ENCODE measurements at places on chromosomes 12 and 14. TPM values are rescaled to one million over a fixed set of nuclear protein-coding genes. Genes with fewer than 3 reads are reported as not detected.
A peak's percentile ranks its signal among the peaks of the same experiment; 100 is the strongest.

DNA sequence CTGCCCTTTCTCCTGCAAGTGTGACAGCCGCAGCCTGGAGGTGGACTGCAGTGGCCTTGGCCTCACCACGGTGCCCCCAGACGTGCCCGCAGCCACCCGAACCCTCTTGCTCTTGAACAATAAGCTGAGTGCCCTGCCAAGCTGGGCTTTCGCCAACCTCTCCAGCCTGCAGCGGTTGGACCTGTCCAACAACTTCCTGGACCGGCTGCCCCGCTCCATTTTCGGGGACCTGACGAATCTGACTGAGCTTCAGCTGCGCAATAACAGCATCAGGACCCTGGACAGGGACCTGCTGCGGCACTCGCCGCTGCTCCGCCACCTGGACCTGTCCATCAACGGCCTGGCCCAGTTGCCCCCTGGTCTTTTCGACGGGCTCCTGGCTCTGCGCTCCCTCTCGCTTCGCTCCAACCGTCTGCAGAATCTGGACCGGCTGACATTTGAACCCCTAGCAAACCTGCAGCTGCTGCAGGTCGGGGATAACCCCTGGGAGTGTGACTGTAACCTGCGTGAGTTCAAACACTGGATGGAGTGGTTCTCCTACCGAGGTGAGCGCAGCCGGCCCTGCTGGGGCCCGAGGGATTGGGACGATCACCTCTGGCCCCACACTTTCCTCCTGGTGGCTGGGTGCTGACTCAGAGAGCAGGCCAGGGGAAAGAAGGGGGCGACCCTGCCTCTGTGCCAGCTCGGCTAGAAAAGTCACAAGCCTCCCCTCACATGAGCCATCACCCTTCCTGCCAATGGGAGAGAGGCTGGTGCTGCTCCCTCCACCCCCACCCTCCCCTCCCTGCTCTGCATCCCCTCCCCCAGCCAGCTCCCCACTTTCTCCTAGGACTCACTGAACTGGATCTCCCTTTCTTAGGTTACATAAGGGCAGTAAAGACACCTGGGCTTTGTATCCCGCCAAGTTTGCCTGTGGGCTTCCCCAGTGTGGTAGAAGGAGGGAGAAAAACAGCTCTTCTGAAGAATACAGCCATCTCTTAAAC, 10.9 kb downstream of the LRTM2 start:
- H3K36me3 ChIP-seq: no peaks in the 10 kb centered on the region
- no peaks in the 10 kb centered on the region for H3K4me1 ChIP-seq
- DNase-seq: peak; percentile 62
- H3K27ac ChIP-seq: no peak overlapping the region

PLXNC1 gene
- polyA plus RNA-seq: 20.3 TPM

PLD4 gene
- polyA plus RNA-seq: 11.1 TPM

MUCL1 gene
- not detected for polyA plus RNA-seq

Data from large intestine (tissue), 12 donors.